SJSA1 (cell line): ENCODE measurements at places on chromosomes 5 and 9. TPM values are rescaled to one million over a fixed set of nuclear protein-coding genes. Genes with fewer than 3 reads are reported as not detected.

DNA sequence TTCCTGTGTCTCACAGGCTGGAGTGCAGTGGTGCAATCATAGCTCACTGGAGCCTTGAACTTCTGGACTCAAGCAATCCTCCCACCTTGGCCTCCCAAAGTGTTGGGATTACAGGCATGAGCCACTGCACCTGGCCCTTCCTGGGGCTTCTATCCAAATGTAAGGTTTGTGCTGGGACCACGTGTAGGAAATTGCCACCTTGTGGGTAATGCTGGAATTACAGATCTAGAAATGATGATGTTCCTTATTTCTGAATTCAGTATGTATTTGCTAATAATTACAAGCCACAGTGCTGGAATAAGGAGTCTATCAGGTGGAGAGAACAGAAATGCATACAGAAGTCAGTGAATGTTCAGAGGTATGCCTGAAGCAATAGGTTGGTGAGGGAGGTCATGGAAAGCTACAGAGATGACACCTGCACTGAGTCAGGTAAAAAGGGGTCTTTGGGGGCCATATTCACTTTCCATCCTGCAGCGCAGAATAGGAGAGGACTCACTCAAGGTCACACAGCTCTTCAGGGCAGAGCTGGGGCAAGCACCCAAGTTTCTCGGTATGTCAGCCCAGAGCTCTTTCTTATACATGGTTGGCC is 8.8 kb upstream of the IGFBPL1 start:
- no peak for DNase-seq

- DNase-seq = no peak
Observed at GRCh38 chr9:124035001-124035650, 23.6 kb downstream of the LHX2 start.

DNA sequence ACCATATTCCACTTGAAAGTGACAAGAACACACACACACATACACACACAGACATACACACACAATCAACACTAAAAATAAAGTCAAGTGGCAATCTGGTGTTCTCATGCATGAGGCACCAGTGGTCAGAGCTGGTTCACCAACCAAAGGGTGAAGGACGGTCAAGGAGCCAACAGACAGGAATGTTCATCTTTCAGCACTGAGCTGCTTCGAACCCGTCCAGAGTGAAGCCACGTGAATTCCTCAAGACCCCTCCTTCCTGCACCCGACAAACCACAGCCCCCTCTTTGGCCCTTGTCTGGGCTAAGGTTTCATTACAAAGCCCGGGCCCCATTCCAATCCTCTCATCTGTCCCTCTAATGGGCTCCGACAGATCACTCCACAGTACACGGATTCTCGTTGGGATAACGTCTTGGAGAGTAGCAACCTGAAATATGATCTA is 84.5 kb upstream of the SMIM23 start:
- no peak for DNase-seq

The CFAP77 gene
- total RNA-seq = 0.42 TPM in 1 of 2 replicates, not detected in the other
